ENCODE measurements at places on chromosomes 2 and 18. TPM values are rescaled to one million over a fixed set of nuclear protein-coding genes. Genes with fewer than 3 reads are reported as not detected.

The MAP3K19 gene
- not detected for total RNA-seq

The PROM2 gene
- total RNA-seq = 0.03 TPM

The SLC40A1 gene
- 0.92 TPM for total RNA-seq

The DPP4 gene
- total RNA-seq = not detected

The FAM124B gene
- not detected for total RNA-seq

The KLHL29 gene
- not detected for total RNA-seq

Measured in G401 (cell line).